Parietal lobe (tissue), 2 donors: ENCODE measurements at places on chromosomes 4 and X. TPM values are rescaled to one million over a fixed set of nuclear protein-coding genes. Genes with fewer than 3 reads are reported as not detected.

Gene CDKL2
- total RNA-seq: 53.2 TPM

Gene LRIT3
- 0.31 TPM for total RNA-seq

Gene NPNT
- total RNA-seq: 43.8 TPM

Gene CLIC2
- 3.8 TPM for total RNA-seq

Gene ATP2B3
- 11.6 TPM for total RNA-seq

Gene MID1
- 38.8 TPM for total RNA-seq

Gene MAGEB17
- not detected for total RNA-seq

Gene HSFX3
- not detected for total RNA-seq

Gene CXorf66
- not detected for total RNA-seq

Gene EREG
- not detected for total RNA-seq

Gene TEC
- total RNA-seq: 4.7 TPM

Gene ZXDA
- 31.6 TPM for total RNA-seq

Gene TMA16
- 22.8 TPM for total RNA-seq

Gene SATL1
- total RNA-seq: 3.1 TPM

Gene PABPC1L2A
- total RNA-seq: 0.94 TPM

Gene KIT
- total RNA-seq: 41.9 TPM

Gene TRMT44
- total RNA-seq: 52.9 TPM

Gene CTAG1A
- total RNA-seq: not detected

Gene CETN2
- 43.5 TPM for total RNA-seq

Gene RHOXF2
- not detected for total RNA-seq

Gene ARHGAP36
- 0.31 TPM for total RNA-seq

Gene FAM47A
- total RNA-seq: not detected

Gene PRSS12
- 88.3 TPM for total RNA-seq

Gene PLXNA3
- 53.2 TPM for total RNA-seq

Gene RAB9A
- total RNA-seq: 17.2 TPM

Gene PRICKLE3
- 0.31 TPM for total RNA-seq

Gene TMPRSS11F
- total RNA-seq: not detected

Gene SPCS3
- total RNA-seq: 101 TPM

Gene ADH7
- total RNA-seq: not detected

Gene C4orf50
- 28.2 TPM for total RNA-seq

Gene APOO
- 32.9 TPM for total RNA-seq

Gene P2RY8
- not detected for total RNA-seq

Gene GAGE13
- not detected for total RNA-seq

Gene P2RY10
- total RNA-seq: not detected

Gene ABLIM2
- total RNA-seq: 22.2 TPM

Gene MAGEA1
- total RNA-seq: not detected

Gene CSAG1
- total RNA-seq: not detected

Gene CDX4
- not detected for total RNA-seq

Gene PDCL2
- total RNA-seq: not detected

Gene NMU
- 2.2 TPM for total RNA-seq

Gene CXorf58
- total RNA-seq: not detected

Gene PPP2R3B
- 22.5 TPM for total RNA-seq

Gene PPP1R2C
- total RNA-seq: not detected

Gene FAAH2
- total RNA-seq: 9.4 TPM

Gene TLR7
- 0.94 TPM for total RNA-seq

Gene PAGE5
- total RNA-seq: not detected

Gene DCX
- 544 TPM for total RNA-seq

Gene NALF2
- total RNA-seq: 3.4 TPM

Gene ITM2A
- 39.1 TPM for total RNA-seq

Gene NSD2
- 162 TPM for total RNA-seq

Gene TMEM150C
- 76.7 TPM for total RNA-seq

Gene IL2
- total RNA-seq: not detected

Gene ALPK1
- total RNA-seq: 12.5 TPM

Gene ASMT
- total RNA-seq: not detected

Gene GPR173
- total RNA-seq: 36.0 TPM

Gene SEC24D
- 12.8 TPM for total RNA-seq

Gene TRIM2
- 900 TPM for total RNA-seq
